ENCODE measurements at places on chromosomes 1 and 21.

DNA sequence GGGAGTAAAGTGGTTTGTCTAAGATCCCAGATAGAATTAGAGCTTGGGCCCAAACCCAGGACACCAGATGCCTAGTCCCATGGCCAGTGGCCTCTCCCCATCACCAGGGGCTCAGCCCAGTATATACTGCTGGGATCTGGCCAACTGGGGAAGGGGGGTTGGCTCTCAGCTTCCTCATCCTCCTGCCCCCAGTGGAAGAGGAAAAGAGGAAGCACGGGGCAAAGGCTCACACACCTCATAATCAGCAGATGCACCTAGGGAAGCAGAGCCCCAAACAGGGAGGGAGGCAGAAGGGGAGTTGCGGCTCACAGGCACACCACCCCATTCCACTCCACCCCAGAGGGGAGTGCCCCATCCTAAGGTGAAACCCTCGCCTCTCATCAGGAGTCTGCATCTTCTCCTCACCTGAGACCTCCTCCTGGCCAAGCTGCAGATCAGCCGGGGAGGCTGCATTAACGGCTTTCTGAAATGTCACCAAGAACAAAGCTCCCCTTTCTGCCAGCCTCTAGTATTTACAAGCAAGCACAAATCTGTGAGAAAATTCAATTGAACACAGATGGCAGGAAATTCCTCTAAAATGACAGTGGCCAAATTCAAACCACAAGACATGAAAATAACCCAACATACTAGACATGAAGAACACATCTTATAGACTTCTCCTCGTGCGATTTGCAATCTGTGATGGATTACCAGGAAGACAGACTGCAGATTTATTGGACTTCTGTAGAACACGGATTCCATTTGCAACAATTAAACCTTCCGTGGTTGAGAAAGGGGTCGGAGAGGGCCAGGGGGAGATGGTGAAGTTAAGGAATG lies 82.8 kb downstream of the GLIS1 start:
- no peak for DNase-seq

GRCh38 chr1:235416662-235417049 lies 49.4 kb downstream of the TBCE start:
- no peak for DNase-seq

- no peak for DNase-seq
These were observed 15.1 kb upstream of the TIPRL start for GRCh38 chr1:168163670-168164069.

- no peak for DNase-seq
These were observed 44.8 kb downstream of the DPYD start for GRCh38 chr1:97875996-97876395.

- DNase-seq = no peak
These were observed 48.9 kb upstream of the CAPZB start for GRCh38 chr1:19534281-19534680.

DNA sequence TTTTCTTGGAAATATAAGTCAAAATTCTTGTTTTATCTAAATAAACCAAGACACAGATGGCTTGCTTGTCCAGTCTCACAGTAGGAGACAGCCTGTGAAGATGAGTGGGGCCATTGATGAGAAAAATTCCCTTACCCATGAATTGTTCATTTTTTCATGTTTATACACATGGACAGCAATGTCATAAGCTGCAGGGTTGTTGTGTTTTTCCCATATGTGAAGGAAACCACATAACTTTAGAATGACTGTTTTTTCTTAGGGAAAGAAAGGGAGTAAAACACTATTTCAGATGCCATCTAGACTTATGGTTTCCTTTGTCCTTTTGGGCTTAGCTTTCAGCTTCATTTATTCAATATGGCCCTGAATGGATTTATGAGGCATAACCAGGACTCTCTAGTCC lies 622.5 kb upstream of the NR5A2 start:
- no peak for DNase-seq

DNA sequence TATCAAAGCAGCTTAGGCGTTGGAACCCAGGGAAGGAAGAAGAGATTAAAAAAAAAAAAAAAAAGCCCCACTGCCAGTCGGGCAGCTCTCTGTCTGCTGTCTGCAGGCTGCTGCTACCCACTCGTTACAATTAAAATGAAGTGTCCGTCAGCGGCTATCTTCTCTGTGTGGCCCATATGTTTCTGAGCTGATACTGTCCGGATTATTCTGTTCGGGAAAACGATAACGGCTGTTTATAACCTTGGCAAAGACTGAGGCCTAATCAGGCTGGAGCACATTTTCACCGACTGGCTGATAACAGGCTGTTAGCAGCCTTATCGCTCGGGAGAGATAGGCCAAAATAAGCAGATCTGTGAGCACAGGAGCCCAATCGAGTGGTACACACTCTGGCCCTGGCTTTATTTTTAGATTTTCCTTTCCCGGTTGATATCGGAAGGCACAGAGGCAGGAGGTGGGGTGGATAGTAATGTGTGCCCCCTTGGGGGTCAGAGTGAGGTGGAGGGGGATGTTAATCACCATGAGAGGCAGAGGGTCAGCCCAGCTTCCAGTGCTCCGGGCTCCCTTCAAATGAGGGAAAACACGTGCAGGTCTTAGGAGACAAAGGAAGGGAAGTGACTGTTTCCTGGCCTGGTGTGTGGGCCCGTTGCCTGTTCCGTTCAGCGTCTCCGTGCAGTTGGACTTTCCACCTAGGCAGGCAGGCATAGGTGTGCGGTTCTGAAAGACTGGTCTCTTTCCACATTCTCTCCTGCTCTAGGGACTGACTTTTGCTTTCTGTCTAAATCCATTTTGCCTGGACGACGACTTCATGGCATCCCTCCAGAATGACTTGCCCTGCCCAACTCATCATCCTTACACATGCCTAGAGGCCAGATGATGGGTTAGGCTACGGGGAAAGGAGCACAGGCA lies 153.4 kb downstream of the PBX1 start:
- DNase-seq = no peak

DNA sequence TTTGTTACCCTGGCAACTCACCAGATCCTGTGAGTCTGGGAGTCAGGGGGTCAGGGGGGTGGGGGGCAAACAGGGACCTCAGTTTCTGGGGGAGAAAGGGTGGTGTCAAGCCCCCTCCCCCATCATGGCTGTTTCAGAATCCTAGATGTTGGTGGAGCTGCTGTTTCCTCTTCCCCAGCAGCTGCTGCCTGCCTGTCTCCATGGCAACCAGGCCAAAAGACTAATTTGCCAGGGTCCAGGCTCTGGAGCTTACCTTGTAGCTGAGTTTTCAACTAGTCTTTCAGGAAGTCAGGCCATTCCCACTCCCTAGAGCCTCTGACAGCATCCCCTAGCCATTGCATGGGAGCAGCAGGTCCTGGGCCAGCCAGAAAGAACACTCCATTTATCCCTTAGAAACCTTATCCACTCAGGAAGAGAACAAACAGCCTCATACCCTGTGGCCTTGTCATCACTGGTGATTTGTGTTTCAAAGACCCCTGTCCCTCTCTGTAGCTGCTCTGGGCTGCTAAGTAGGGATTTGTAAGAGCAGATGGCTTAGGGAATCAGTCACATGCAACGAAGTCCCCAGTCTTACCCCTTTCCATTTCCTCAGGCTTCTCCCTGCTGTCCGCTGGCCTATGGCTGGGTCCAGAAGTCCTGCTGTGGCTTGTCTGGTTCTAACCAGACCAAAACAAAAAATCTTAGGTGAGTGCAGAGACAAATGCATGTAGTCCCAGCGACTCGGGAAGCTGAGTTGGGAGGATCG lies 21.5 kb upstream of the STMN1 start:
- no peak for DNase-seq

GRCh38 chr1:162671664-162672410 lies 39.6 kb downstream of the DDR2 start:
- DNase-seq = no peak

DNA sequence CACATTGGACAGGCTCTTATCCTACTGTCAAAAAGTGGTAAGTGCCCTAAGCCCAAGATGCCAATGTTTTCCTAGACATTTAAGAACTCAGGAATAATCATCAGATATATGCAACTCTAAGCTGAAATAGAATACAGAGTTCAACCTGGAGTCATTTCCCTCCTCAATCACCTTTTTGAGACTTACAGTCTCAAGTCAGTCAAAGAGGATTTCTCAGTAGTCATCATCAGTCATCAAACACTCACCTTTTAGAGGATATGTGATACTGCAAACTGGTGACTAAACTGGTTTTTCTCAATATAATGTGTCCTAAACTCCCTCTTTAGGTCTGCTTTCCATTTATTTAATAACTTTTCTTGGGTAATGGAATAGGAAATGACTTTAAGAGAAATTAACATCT lies 145.3 kb upstream of the ADAMTS5 start:
- DNase-seq = no peak

DNA sequence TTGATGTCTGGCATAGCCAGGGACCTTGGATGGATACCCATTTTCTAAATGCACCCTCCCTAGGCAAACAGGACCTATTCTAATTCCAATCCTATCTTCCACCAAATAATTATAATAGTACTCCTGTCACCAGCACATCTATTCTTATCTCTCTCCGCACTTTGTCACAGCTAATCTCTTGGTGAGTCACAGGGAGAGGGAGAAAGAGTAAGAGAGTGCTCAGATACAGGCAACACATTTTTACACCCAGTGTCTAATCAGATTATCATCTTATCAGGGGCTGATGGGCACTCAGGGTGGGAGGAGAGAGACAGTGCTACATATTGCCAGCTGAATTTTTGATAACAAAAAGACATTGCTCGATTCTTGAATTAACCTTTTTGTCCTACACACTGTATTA lies 275.0 kb upstream of the BEND5 start:
- no peak for DNase-seq

- DNase-seq = no peak
These were observed 908.4 kb upstream of the ADGRL4 start for GRCh38 chr1:79914896-79915295.

- no peak for DNase-seq
These were observed 1.8 kb upstream of the ELAPOR1 start for GRCh38 chr1:109112056-109112651.

- no peak for DNase-seq
These were observed 139.1 kb upstream of the FMN2 start for GRCh38 chr1:239952348-239953308.

- DNase-seq = no peak
These were observed 7.0 kb downstream of the NTNG1 start for GRCh38 chr1:107147843-107148242.

DNA sequence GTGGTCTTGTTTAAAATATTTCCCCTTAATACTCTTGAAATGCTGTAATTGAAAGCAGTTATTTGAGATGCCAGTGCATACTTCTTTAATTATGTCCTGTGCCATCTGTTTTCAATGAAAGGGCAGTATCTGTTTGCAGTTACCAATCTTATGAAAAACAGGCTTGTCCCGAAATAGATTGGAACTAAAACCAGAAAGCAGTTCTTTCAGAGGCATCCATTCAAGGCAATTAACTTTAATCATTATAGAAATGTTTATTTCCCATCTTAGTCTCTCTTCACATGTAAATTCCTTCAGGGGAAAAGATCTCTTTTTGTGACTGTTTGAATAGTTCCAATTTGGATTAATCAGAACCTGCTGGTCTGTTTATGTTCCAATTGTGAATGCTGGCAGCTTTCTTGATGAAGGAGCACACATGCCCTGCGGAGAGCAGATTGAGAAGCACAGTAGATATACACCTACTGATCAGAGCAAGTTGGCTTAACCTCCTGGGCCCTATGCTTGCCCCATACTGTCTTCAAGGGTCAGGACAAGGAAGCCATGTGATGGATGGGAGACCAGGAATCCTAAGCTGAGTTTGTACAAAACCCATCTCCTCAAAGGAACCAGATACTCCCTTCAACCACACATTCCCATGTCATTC lies 41.6 kb upstream of the MROH9 start:
- DNase-seq = no peak

- DNase-seq = no peak
These were observed 39.6 kb upstream of the KANK4 start for GRCh38 chr1:62358665-62359373.

GRCh38 chr1:180269645-180270529 lies 39.8 kb downstream of the LHX4 start:
- no peak for DNase-seq

- DNase-seq = no peak
These were observed 23.8 kb downstream of the CD244 start for GRCh38 chr1:160838888-160839287.

DNA sequence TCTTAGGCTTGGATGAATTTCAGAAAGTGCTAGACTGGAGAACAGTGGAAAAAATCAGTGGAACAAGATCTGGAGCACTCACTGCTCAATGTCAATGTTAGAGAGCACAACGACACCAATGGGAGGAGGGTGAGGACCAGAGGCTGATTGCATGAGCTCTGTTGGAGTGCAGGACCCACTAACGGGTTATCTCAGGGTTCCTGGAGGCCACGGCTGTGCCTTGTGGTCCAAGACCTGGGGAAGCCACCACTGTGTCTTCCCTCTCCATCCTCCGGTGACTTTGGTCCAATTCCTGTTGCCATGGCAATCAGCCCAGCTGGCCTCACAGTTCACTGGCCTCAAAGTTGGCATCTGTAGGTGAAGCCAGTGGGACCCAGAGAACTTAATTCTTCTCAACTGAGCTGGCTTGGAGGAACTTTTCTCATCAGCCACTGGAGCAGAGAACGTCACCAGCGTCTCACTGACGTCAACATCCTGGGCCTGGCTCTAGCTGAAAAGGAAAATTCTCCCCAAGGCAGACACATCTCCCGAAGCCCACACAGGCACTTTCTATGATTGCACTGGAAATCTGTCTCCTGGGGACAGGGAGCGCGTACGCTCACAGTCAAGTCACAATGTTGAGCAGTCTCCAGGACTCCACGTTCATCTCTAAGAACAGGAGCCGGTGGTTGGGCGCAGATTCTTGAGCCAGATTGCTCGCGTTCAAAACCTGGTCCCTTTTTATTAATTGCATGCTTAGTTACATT lies 21.9 kb upstream of the GPR157 start:
- DNase-seq = no peak

DNA sequence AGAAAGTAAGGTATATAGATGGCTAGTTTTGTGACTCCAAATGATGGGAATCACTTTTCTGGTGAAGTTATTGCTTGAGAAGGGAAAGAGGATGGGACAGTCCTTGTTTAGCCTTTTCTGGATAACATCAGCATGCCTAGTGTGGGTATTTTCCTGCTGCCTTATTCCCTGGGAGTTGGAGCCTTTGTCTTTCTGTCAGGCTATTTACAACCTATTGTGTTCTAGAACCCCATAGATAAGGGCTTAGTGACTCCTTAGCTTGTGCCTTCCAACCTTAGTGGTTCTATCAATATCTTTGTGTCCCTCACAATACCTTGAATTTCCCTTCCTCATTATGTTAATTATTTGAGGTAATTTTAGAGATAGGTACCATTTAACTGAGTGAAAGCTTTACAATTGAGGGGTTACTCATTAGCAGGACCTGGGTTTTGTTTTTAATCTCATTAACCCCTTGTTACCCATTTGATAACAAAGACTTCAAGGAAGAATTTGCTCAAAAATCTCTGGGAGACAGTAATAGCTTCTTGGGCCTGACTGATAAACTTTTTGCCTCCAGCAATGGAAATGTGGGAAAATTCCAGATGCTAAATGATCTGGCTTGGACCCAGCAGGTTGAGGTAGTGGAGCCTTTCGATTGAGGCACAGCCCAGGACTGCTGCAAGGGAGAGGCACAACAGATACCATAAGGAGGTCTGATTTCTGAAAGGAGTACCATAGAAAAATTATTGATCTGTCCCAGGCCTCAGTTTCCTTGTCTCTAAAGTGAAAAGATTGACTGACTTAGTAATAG lies 49.0 kb downstream of the CACHD1 start:
- DNase-seq = no peak

GRCh38 chr1:162087574-162087973 lies 18.1 kb downstream of the NOS1AP start:
- no peak for DNase-seq

GRCh38 chr1:41109310-41110197 lies 88.0 kb upstream of the SLFNL1 start:
- DNase-seq = no peak

All from stimulated activated CD4-positive, alpha-beta T cell treated with anti-CD3 and anti-CD28 coated beads, Interleukin-1b, Interleukin-23, amount 100 ng/mL, for 1 hour (primary cell).